ENCODE measurements at places on chromosomes 12 and 14. TPM values are rescaled to one million over a fixed set of nuclear protein-coding genes. Genes with fewer than 3 reads are reported as not detected.

NRIP2 gene
- polyA plus RNA-seq: not detected

TBC1D30 gene
- 0.06 TPM for polyA plus RNA-seq

DDN gene
- polyA plus RNA-seq: 0.75 TPM

CLEC4D gene
- polyA plus RNA-seq: not detected

ORAI1 gene
- polyA plus RNA-seq: 66.0 TPM

RASSF9 gene
- not detected for polyA plus RNA-seq

DRAM1 gene
- polyA plus RNA-seq: 2.7 TPM

KRT83 gene
- not detected for polyA plus RNA-seq

ENDOU gene
- 0.03 TPM for polyA plus RNA-seq

OTUB2 gene
- polyA plus RNA-seq: not detected

TSPAN8 gene
- not detected for polyA plus RNA-seq

TAS2R50 gene
- polyA plus RNA-seq: 0.46 TPM

RNU4-1 gene
- polyA plus RNA-seq: not detected

RAD51AP1 gene
- 4.5 TPM for polyA plus RNA-seq

SPRING1 gene
- 12.9 TPM for polyA plus RNA-seq

MYF6 gene
- polyA plus RNA-seq: not detected

TAS2R10 gene
- polyA plus RNA-seq: not detected

FOXN3 gene
- polyA plus RNA-seq: 75.4 TPM

TMEM30B gene
- polyA plus RNA-seq: 0.09 TPM

TGFB3 gene
- 9.4 TPM for polyA plus RNA-seq

Measured in B cell (primary cell).